Activated CD8-positive, alpha-beta T cell treated with anti-CD3 and anti-CD28 coated beads, Interleukin-2, amount 10 ng/mL, durations not matched to agents 7 days and 5 days (primary cell): ENCODE measurements at places on chromosomes 3 and 15.

- DNase-seq = no peak
These were observed 147.7 kb downstream of the VGLL4 start for GRCh38 chr3:11495948-11496557.

DNA sequence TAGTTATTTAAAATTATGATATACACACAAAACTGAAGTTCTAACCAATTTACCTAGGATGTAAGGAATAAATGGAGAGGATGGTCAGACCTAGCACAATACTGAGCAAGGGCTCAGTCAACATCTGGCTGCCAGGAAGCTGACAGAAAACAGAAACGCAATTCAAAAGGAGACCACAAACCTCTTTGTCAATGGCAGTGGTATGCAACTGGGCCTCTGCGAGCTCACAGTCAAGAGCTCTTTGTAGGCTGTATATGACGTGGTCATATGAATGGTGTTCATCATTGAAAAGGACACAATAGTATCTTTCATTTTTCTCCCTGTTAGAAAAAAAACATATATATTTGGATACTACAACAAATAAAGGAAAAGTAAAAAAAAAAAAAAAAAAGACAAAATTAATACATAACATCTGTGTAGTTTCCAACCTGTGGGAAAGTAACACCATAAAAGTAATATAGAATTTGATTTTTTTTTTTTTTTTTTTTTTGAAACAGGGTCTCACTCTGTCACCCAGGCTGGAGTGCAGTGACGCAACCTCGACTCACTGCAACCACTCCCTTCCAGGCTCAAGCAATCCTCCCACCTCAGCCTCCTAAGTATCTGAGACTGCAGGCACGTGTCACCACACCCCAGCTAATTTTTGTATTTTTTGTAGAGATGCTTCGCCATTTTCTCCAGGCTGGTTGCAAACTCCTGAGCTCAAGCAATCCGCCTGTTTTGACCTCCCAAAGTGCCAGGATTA lies 37.9 kb downstream of the UBR1 start:
- DNase-seq = peak; percentile 27

DNA sequence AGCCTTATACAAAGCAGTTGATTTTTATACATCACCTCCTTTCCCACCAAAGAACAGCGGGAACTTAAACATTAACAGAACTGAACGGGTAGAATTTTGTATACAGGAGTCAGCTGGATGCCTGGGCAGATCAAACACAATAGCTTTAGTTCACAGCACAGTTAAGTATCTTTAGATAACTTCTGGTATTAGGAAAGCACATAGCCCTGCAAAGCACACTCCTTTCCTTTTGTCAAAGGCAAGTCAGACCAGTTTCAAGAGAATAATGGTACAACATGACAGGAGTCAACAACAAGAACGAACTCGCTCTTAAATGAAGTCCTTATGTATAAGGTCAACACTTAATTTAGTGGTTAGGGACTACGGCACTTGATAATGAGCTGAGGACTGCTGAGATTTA lies 26.3 kb downstream of the ABCC5 start:
- DNase-seq = no peak

GRCh38 chr15:78542647-78543046 lies 2.4 kb downstream of the PSMA4 start:
- DNase-seq = no peak

- no peak for DNase-seq
These were observed 843.6 kb upstream of the ALCAM start for GRCh38 chr3:104523136-104523535.

GRCh38 chr3:49937090-49937489 lies 2.9 kb upstream of the RBM6 start:
- no peak for DNase-seq

DNA sequence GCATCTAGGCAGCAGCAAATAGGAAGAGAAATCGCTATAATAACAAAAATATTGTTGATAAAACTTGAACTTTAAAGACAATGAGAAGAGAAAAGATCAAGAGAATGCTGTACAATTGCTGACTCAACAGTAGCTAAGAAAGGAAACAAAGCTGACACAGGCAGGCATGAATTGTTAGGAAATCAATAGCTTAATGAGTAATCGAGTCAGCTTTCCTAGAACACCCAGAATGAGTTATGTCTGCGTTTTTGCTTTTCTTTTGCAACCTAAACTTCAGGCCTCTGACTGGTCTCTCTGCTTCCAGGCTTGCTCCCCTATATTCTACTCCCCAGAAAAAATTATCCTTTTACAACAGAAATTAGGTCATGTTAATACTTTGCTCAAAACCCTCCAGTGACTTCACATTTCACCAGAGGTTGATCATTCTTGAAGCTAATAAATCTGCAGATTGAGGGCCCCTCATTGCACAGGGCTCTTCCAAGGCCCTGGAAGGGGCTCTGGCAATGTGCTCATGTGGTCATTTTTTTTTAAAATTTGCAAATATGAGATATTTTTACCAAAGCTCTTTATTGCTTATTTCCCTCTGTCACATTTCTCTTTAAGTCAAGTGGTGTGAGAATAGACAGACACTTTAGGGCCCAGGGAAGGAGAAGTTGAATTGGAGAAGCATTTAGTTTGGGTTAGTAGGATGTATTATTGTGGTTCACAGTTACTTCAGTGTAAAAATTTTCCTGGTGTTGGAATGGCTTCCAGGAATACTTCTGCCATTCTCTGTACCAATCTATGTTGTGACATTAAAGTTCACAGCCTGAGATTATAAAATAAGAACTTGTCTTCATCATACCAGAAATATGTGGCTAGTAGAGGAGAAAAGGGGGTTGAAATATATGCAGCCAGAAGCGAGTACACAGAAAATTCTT lies 116.3 kb downstream of the TMCO5A start:
- DNase-seq = no peak

GRCh38 chr15:66765478-66766281 lies 63.6 kb downstream of the SMAD6 start:
- DNase-seq = no peak

DNA sequence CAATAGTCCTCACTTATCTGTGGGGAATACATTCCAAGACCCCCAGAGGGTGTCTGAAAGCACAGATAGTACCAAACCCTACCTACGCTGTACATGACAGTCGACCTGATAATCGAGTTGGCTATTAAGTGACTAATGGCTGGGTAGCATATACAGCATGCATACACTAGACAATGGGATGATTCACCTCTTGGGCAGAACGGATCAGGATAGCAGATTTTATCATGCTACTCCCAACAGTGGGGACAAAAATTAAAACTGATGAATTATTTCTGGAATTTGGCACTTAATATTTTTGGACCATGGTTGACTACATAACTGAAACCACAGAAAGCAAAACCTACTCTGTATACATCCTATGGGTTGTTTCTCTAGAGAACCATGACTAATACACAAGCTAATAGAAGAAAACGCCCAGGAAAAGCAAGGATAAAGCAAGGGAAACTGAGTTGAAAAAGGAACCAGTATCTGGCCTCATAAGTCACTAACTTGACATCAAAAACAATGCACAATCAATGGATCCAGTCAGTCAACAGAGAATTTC lies 15.5 kb downstream of the ATG3 start:
- no peak for DNase-seq

- DNase-seq = no peak
These were observed 79.1 kb downstream of the TOP2B start for GRCh38 chr3:25585361-25586166.

- DNase-seq = no peak
These were observed 92.4 kb downstream of the MEGF11 start for GRCh38 chr15:66161108-66161507.

- no peak for DNase-seq
These were observed 146.4 kb upstream of the LIPC start for GRCh38 chr15:58285212-58285920.

GRCh38 chr3:111412656-111413055 lies 129.3 kb upstream of the CD96 start:
- no peak for DNase-seq

DNA sequence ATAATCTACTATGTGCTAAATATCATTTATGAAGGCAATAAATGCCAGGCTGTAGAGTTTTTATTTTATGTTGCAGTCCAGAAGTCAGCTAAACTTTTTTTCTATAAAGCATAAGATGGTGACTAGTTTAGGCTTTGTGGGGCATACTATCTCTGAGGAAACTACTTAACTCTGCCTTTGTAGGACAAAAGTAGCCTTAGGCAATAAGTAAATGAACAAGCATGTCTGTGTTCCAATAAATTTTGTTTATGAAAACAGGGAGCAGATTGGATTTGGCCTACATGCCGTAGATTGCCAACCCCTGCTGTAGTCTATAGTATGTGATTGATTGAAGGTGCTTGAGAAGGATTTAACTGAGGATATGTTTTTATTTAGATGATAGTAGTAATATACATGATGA lies 502.5 kb upstream of the NAALADL2 start:
- DNase-seq = no peak

GRCh38 chr3:15043408-15044171 lies 21.5 kb downstream of the MRPS25 start:
- no peak for DNase-seq
